ENCODE measurements at places on chromosomes 1 and 21.

DNA sequence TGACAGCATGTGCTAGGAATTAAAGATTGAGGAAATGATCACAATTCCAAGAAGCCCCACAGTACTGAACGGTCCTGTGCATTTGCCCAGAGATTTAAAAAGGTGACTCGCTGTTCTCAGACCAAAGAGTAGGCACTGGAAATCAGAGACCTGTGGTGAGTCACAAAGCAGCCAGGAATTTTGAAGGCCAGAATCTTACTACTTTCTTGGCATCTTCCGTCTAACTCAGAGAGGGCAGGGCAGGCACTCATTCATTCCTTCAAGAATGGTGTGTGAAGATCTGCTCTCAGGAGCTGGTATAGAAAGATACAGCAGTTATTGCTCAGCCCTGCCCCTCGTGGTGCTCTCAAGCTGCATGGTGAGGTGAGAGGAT is 57.9 kb downstream of the BRINP2 start:
- DNase-seq: no peak

- peak; percentile 29 for DNase-seq
Measured at GRCh38 chr1:21782349-21782867, 541 bp downstream of the USP48 start.

GRCh38 chr1:196324345-196324744 is 283.9 kb downstream of the KCNT2 start:
- DNase-seq: no peak

DNA sequence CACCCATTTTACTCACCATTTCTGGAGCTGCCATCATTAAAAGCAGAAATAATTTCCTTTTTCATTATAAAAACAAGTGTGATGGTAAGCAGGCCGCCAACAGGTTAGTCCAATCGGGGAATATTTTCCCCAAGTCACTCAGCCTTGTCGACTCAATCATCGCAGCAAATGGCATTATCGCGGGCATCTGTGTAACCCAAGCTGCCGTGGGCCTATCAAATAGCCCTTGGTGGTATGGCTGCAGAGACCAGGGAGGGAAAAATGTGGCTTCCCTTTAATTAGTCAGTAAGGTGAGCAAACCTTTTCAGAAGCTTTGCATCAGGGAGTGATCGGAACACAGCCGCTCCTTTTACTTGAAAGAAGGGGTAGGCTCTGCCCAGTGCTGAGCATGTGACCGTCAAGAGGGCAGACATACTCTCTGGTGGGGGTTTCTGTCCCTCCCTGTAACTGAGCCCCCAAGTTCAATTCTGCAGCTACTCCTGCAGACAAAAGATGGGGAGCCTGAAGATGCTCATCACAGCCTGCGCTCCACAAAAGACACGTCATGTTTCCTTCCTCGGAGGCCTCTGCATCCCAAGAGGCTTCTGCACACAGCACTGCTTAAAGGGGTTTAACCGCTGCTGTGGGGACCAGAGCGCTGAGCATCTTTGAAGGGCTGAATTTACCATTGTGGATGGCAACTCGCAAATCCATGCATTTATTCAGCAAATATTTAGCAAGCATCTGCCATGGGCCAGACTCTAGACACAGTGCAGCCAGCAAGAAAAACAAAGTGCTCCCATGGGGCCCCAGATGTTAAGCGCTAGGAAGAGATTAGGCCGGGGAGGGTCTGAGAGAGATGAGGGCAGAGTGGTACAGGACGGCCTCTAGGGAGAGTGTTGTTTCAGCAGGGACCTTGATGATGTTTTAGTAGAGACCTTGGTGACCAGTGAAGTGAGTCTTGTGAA is 1.2 kb upstream of the TMPRSS3 start:
- DNase-seq: no peak

- DNase-seq: peak; percentile 19
Measured at GRCh38 chr1:89198491-89199072, at the start of gene GBP4. Gene GBP4, minus strand, starts transcription at chr1:89198942. Its CDS starts 108 bp downstream, at chr1:89198834.

DNA sequence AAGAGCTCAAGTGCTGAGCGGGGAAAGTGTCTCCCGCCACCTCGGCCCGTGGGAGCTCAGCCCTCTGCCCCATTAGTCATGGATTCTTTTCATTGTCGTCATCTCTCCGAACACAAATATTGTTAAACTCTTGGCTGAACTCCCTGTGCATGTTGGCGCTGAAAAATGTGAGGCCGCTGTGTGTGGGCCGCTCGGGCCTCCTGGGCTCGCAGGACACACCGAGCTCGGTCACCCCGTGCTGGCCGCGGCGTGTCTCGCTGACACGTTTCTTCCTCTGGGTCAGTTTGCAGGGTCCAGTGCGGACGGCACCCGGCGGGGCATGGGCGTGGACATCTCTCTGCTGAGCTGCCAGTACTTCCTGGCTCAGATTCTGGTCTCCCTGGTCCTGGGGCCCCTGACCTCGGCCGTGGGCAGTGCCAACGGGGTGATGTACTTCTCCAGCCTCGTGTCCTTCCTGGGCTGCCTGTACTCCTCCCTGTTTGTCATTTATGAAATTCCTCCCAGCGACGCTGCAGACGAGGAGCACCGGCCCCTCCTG is 25.6 kb downstream of the SLC45A1 start:
- no peak for DNase-seq

- DNase-seq: no peak
Measured at GRCh38 chr1:224583774-224584173, 32.3 kb upstream of the CNIH3 start.

DNA sequence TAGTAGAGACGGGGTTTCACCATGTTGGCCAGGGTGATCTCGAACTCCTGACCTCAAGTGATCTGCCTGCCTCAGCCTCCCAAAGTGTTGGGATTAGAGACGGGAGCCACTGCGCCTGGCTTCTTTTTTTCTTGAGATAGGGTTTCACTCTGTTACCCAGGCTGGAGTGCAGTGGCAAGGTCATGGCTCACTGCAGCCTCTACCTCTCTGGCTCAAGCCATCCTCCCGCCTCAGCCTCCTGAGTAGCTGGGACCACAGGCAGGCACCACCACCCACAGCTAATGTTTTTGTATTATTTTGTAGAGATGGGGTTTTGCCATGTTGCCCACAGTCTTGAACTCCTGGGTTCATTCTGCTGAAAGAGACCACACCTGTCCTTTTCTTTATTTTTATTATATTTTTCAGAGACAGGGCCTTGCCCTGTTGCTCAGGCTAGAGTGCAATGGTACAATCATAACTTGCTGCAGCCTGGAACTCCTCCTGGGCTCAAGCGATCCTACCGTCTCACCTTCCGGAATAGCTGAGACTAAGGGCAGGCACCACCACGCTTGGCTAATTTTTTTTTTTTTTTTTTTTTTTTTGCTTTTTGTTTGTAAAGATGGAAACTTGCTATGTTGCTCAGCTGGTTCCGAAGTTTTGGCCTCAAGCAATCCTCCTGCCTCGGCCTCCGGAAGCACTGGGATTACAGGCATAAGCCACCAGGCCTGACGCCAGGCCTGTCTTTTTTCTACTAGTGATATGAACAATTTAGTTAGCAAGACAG is 3.1 kb downstream of the LMNA start:
- DNase-seq: no peak

- DNase-seq: no peak
Measured at GRCh38 chr1:188261849-188262248, 1433.1 kb downstream of the PLA2G4A start.

DNA sequence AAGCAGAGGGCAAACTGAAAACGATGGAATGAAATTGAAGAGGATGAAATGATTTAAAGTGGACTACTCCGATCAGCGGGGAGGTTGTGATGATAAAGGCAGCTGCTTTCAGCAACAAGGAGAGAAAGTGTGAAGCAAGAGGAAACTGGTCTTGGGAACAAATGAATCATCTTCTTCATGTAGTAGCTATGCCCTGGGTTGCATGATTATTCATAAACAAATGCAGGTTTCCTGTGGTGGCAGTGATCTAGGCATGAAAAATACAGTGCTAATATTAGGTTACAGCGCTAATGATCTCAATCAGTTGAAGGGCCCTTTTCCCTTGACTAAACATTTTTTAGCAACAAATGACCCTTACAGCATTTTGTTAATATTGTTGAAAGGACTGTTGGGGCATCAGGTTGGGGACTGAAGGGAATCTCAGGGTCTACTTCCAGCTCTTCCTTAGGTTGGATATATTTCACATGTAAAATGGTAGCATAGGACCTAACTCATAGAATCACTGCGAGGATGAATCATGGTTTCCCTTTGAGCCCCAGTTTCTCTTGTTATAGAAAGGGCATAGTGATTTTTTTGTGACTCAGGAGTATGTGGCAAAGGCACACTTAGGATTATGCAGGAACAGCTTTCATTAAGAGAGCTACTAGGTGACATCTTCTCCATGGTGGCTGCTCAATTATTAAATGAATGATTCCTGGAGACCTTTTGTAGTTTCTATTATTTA is 1.9 kb upstream of the ZFYVE9 start:
- peak; percentile 26 for DNase-seq

- DNase-seq: no peak
Measured at GRCh38 chr1:94111879-94112278, 9.1 kb downstream of the ABCA4 start.

DNA sequence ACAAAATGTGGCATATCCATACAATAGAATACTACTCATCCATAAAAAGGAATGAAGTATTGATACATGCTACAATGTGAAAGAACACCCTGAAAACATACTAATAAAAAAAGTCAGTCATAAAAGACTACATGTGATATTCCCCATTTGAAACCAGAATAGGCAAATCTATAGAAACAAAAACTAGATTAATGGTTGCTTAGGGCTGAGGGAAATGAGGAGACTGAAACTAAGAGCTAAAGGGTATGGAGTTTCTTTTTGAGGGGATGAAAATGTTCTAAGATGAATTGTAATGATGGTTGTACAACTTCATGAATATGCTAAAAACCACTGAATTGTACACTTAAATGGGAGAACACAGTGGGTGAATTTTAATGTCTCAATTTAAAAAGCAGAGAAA is 50.9 kb downstream of the ACBD6 start:
- DNase-seq: no peak

DNA sequence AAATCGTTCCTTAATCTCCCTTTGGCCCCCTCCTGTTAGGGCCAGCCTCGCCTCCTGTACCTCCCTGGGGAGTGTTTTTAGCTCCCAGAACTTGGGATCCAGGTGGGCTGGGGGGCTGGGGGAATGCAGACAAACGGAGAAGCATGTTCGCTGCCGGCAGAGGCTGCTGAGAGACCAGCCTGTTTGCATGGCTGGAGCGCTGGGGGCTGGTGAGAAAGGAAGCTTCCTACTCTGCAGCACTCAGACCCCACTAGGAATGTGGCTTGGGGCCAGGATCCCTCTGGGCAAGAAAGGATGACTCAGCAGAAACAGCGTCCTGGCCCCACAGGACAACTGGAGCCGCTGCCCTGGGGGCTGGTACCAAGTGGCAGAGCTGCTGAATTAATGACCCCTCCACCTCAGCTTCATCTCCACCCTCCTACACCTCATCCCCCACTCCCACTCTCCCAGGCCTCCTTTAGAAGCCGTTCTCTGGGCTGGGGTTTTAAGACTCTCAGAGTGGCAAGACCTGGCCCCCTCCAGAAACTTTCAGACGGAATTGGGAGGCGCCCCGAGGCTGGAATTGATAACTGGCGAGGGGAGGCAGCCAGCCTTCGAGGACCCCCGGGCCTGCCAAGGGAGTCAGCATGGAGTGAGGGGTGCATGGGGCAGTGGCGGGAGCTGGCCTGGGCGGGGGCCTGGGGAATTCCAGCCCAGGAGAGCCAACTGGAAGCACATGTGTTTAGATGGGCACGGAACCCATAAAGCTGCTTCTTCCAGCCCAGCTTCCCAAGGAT is 28.5 kb upstream of the EPS8L3 start:
- no peak for DNase-seq

DNA sequence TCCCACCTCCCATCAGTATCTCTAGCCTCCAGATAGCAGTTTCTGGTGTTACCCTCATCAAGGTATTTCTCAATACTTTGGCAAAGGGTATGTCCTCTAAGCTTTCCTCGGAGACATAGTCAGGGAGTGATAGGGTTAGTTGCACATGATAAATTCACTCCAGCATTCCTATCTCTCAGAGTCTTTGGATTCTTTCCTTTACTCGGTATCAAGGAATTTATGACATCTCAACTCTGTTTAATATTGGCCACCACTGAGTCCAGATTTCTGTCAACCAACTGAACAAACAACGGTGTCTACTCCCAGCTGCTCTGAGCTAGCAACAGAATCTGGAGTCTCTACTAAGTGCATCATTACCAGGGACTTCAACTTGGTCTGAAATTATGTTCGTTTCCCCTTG is 233.4 kb downstream of the TM2D1 start:
- no peak for DNase-seq

DNA sequence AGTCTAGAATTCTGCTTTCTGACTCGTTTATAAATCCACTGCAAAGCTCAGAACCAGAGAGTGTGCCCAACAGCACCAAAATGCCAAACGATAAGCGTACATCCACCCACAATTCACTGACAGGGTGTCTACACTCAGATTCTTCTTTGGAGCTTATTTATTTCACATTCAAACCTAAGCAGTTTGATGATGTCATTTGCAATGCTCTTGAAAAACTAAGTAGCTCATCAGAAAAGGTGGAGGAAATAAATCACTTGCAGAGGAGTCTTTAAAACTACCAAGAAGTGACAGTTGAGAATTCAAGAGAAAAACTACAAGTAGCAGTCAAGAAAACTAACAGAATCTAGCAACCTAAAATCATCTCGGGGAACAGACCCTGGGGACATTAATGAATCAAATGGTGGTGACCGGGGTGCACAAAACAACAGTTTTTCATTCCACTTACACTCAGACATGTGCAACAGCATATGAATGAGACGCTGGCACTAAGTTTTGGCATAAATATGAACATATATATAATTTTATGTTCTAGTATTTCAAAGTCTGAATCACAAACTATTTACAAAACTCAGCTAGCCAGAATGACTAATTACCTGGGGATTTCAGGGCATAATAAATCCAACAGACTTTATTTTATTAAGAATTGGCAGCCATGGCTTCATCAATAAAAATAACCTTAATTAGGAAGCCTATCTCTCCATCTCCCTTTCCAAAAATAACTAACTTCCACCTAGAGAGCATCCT is 119.4 kb downstream of the SIPA1L2 start:
- DNase-seq: no peak

DNA sequence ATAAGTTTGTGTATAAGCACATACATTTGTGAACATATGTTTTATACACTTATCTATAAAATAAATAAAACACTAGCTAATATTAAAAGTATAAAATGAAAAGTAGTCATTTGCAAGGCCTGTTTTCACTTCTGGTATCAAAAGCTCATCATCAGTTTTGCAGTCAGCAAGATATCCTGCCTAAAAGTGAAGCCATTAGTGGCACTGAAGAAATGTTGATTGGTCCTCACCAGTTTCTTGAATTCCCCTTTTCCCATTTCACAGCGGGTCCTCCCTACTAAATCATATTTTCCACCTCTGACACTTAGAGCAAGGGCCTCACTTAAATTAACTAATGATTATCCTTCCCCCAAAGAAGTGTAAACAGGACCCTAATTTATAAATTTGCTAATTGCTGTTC is 6.7 kb downstream of the TBX15 start:
- DNase-seq: no peak

All from stimulated activated effector memory CD8-positive, alpha-beta T cell treated with anti-CD3 and anti-CD28 coated beads, Interleukin-12 subunit alpha, Interleukin-12 subunit beta, amount 100 ng/mL, for 72 hours (primary cell).